Lung microvascular endothelial cell (primary cell): ENCODE measurements at places on chromosomes 4 and X. TPM values are rescaled to one million over a fixed set of nuclear protein-coding genes. Genes with fewer than 3 reads are reported as not detected.

The IL3RA gene
- 15.5 and 19.6 TPM in 2 replicates for total RNA-seq

The SPANXN2 gene
- not detected in 2 replicates for total RNA-seq

The BEND4 gene
- total RNA-seq, result under 0.01 and 0.20 TPM in 2 replicates

The ANOS1 gene
- total RNA-seq, result 0.22 and 0.60 TPM in 2 replicates

The RRH gene
- under 0.01 TPM in 1 of 2 replicates, not detected in the other for total RNA-seq

The CPZ gene
- not detected in 2 replicates for total RNA-seq

The PCSK1N gene
- total RNA-seq, result under 0.01 and 0.20 TPM in 2 replicates

The XAGE1B gene
- total RNA-seq, result not detected in 2 replicates

The RHOH gene
- 0.22 TPM in 1 of 2 replicates, not detected in the other for total RNA-seq

The PCYT1B gene
- total RNA-seq, result under 0.01 TPM in 2 replicates

The BCORL1 gene
- 1.7 and 2.0 TPM in 2 replicates for total RNA-seq

The MRPL1 gene
- total RNA-seq, result 18.3 and 20.9 TPM in 2 replicates

The KIF4A gene
- 1.8 and 6.3 TPM in 2 replicates for total RNA-seq

The MAP7D2 gene
- total RNA-seq, result under 0.01 TPM in 2 replicates

The LRP2BP gene
- 0.44 and 0.79 TPM in 2 replicates for total RNA-seq

The SHISA3 gene
- total RNA-seq, result 0.44 and 0.60 TPM in 2 replicates

The LIMCH1 gene
- 15.7 and 20.7 TPM in 2 replicates for total RNA-seq

The PABPC5 gene
- 0.44 and 1.6 TPM in 2 replicates for total RNA-seq

The DCAF12L2 gene
- total RNA-seq, result under 0.01 TPM in 1 of 2 replicates, not detected in the other

The SOX3 gene
- total RNA-seq, result not detected in 2 replicates

The MAOB gene
- not detected in 2 replicates for total RNA-seq

The BBS7 gene
- total RNA-seq, result 7.3 and 8.5 TPM in 2 replicates

The PCGF3 gene
- 30.5 and 47.8 TPM in 2 replicates for total RNA-seq

The LETM1 gene
- 48.6 and 70.2 TPM in 2 replicates for total RNA-seq

The MAGEA4 gene
- not detected in 2 replicates for total RNA-seq

The IQCM gene
- total RNA-seq, result not detected in 2 replicates

The SHOX gene
- total RNA-seq, result not detected in 2 replicates

The ZNF185 gene
- total RNA-seq, result 4.0 and 9.2 TPM in 2 replicates

The OTC gene
- total RNA-seq, result 0.22 and 1.2 TPM in 2 replicates

The TMSB15B gene
- total RNA-seq, result 3.1 and 3.6 TPM in 2 replicates

The IL15 gene
- 0.87 and 1.2 TPM in 2 replicates for total RNA-seq

The HELT gene
- total RNA-seq, result not detected in 2 replicates

The SYAP1 gene
- 22.4 and 22.6 TPM in 2 replicates for total RNA-seq

The PNMA6A gene
- total RNA-seq, result 1.1 and 1.6 TPM in 2 replicates

The HS3ST1 gene
- 1.3 and 2.2 TPM in 2 replicates for total RNA-seq

The DSPP gene
- total RNA-seq, result not detected in 2 replicates

The SLC34A2 gene
- total RNA-seq, result not detected in 2 replicates

The CCDC120 gene
- total RNA-seq, result 0.44 and 0.79 TPM in 2 replicates

The SMARCA1 gene
- total RNA-seq, result 18.3 and 22.6 TPM in 2 replicates

The ASB5 gene
- total RNA-seq, result not detected in 2 replicates

The ADGRG4 gene
- under 0.01 TPM in 1 of 2 replicates, not detected in the other for total RNA-seq

The GPC3 gene
- total RNA-seq, result not detected in 2 replicates

The ATP1B4 gene
- total RNA-seq, result not detected in 2 replicates

The RBMXL3 gene
- total RNA-seq, result not detected in 2 replicates

The FGF13 gene
- 25.9 and 46.0 TPM in 2 replicates for total RNA-seq

The WAS gene
- under 0.01 and 0.22 TPM in 2 replicates for total RNA-seq

The GK gene
- 3.9 and 4.0 TPM in 2 replicates for total RNA-seq

The GAB1 gene
- 10.2 and 24.4 TPM in 2 replicates for total RNA-seq

The SMIM31 gene
- not detected in 2 replicates for total RNA-seq

The C4orf50 gene
- under 0.01 TPM in 2 replicates for total RNA-seq

The USP17L17 gene
- total RNA-seq, result not detected in 2 replicates

The POLR2B gene
- 70.2 and 71.7 TPM in 2 replicates for total RNA-seq

The LAP3 gene
- 117 and 174 TPM in 2 replicates for total RNA-seq

The IL21 gene
- not detected in 2 replicates for total RNA-seq

The KLB gene
- total RNA-seq, result under 0.01 and 0.20 TPM in 2 replicates
